Activated effector memory CD4-positive, alpha-beta T cell treated with Interleukin-2 at 50 U/mL for 16 hours (primary cell): ENCODE measurements at places on chromosomes 6 and 20.

DNA sequence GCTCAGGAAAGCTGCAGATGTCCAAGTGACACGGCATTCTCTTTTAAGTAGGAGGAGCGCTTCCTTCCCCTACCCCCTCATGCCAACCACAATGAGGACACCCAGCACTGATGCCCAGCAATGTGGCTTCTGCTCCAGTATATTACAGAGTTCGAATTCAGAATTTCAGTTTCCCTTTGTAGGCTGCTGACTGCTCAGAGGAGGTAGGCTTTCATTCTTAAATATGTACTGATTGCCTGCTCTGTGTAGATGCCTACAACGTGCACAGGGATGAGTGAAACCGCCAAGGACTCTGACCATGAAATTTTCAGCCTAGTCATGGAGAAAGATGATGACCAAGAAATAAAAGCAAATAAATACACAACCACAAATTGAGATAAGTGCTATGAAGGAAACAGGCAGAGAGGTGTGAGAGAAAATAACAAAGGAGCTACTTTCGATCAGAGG lies 50.9 kb upstream of the TNFAIP3 start:
- DNase-seq: no peak

- no peak for DNase-seq
Measured at GRCh38 chr20:1362484-1362883, 30.4 kb downstream of the FKBP1A start.

DNA sequence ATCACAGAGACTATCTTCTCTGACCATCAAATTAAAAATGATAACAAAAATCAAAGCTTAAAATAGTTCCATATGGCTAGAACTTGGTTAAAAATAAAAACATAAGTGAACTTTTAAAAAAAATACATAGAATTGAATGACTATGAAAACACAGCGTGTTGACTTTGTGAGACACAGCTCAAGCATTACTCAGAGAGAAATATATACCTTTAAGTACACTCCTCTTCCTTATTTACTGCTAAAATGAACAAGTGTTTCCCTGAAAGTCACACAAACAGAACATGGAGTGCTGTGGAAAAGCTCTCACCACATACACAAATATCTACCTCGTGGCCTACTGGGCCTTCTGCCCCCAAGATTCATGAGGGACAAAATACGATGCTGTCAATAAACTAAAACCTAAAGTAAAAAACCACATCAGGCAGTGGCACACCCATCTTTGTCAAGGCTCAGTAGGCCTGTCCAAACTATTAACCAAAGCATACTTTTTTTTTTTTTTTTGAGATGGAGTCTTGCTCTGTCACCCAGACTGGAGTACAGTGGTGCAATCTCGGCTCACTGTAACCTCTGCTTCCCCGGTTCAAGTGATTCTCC lies 7.5 kb downstream of the FAXC start:
- DNase-seq: no peak

DNA sequence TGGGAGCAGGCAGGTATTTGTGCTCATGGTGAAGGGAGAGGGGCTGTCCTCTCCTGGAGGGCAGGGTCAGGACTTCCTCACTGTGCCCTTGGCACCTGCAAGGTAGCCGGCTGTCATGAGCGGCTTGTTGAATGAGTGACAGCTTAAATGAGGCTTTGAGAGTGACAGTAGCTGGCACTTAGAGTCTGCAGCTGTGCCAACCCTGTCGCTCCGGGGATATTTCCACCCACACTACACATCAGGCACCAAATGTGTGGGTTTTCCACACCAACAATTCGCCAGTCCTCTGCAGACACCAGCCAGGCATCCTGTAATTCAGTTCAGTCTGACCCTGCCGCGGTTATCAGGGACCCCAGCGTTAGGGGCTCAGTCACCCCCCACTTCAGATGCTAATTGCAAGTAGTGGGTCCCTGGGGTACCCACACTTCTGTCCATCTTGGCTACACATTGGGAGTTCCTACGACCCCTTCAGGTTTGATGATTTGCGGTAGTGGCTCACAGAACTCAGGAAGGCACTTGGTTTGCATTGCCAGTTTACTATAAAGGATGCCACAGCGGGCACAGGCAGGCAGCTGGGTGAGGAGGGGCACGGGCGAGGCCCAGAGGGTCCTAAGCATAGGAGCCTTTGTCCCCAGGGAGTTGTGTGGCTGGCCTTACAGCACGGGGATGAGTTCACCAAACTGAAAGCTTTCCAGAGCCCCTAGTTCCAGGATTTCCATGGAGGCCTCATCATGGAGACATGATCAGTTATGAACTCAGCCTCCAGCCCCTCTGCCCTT lies 9.1 kb downstream of the MTG2 start:
- DNase-seq: no peak

- no peak for DNase-seq
Measured at GRCh38 chr6:75024828-75025227, 181.0 kb downstream of the COL12A1 start.

DNA sequence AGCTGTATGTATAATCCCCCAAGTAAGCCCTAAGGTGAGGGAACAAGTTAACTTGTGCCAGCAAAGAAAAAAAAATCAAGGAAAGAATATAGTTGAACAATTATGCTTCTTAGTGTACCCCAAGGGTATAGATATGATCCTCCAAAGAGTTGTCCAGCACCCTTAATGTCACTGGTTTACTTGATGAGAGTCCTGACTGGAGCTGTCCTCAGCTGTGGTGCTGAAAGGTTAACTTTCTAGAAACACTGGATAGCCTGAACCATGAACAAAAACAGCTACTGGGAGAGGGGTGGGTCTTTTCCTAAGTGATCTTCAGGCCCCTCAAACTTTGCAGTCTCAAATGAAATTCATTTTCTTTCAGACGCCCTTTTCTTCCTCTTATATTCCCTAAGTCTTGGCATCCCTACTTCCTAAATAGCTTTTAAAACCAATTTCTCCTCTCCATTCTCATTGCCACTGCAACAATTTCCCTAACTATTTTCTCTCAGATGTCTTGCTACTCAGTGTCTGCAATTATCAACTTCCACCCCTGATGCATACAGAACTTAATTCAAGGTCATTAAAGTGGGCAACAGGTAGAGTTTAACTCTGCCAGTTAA lies 83.5 kb upstream of the PROKR2 start:
- no peak for DNase-seq

DNA sequence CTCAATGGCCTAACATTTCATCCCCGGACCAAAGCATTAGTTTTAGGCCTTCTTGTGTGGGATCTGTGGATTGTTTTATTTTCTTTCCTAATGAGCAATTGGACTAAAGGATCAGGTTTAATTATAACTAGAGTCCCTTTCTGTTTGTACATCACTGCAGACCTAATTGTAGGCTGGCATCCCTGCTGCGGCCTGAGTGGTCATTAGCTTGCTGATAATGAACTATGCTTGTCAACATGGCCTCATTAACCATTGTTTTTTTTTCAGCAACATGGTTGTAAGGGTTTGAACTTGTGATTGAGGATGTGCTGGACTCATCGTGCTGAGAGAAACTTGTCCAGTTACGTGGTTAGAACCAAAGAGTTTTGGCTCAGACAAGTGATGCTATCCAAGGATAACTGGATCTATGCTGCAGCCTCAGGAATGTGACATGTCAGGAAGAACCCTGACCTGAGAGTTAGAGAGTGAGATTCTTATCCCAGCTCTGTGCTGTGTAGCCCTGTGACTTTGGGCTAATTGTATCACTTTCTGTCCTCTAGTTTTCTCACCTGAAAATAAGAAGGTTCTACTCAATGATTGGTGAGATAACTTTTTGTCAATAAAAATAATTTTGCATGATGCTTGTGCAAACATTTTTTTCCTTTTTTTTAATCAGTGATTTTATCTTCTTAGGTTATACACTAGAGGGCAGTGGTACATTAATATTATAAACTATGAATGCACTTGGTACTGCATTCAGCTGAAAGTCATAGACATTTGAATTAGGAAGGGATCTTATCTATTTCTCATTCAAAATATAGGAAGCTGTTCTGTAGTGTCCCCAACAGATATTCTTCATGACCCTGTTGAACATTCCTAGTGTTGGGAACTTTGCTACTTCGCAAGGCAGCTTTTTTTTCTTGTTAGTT lies 140.9 kb downstream of the RNF144B start:
- no peak for DNase-seq

DNA sequence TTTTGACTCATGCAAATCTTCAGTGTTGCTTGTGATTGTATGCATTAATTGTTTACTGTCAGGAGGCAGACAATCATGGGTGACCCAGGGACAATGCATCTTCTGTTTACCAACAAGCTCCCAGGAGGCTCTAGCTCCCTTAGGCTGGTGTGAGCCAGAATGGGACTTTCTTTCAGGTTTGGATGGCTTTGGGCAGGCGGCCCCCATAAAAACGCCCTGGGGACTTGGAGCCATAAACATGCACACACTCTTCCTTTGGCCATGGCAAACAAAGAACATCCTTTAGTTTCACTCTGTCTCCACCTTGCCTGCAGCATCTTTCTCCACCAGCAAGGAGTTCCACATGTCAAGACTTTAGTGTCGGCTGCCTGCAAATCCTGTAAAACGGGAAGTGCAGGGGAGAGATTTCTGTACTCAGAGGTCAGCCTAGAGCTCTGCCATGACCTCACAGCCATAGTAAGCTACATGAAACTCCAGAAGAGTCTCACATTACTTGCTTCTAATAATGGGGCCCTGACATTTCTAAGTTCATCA lies 127.6 kb downstream of the MAP3K7 start:
- no peak for DNase-seq

- DNase-seq: no peak
Measured at GRCh38 chr6:155311086-155311485, 3.2 kb downstream of the TFB1M start.

GRCh38 chr6:133644892-133645619 lies 243.9 kb upstream of the TCF21 start:
- no peak for DNase-seq

GRCh38 chr20:17497821-17498580 lies 33.2 kb downstream of the BFSP1 start:
- no peak for DNase-seq

- DNase-seq: no peak
Measured at GRCh38 chr6:77326029-77326428, 137.3 kb downstream of the HTR1B start.

DNA sequence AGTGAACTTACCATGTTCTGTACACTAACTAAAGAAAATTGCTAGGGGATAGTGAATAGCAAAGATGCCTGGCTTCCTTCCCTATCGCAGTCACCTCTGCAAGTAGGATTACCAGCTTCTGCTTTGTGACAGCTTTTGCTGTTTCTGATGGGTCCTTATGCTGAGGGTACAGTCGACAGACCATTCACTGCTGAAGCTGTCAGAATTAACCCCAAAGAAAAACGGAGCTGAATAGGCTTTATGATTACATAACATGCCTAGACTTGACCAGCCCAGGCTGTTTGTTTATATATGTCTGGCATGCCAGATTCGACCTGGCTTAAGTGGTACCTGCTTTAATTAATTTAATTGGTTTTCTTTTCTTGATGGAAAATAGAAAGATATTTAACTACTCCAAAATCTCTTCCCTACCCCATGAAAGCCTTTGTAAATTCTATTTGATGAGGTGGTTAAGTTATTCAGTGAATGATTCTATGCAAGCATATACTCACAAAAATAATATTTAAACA lies 21.7 kb upstream of the PRELID3B start:
- DNase-seq: no peak

- DNase-seq: no peak
Measured at GRCh38 chr20:54184904-54185626, 11.3 kb upstream of the CYP24A1 start.

DNA sequence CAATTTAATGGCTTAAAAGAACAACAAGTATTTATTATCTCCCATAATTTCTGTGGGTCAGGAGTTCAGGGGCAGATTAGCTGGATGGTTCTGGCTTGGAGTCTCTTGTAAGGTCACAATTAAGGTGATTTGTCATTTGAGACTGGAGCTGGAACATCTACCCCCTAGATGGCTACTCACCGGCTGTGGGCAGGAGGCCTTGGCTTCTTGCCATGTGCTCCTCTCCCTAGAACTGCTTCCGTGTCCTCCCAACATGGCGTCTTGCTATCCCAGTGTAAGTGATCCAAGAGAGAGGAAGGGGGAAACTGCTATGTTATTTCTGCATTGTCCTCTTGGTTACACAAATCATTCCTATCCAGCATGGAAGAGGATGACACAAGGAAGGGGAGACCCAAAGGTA lies 210.2 kb upstream of the ECI2 start:
- no peak for DNase-seq

DNA sequence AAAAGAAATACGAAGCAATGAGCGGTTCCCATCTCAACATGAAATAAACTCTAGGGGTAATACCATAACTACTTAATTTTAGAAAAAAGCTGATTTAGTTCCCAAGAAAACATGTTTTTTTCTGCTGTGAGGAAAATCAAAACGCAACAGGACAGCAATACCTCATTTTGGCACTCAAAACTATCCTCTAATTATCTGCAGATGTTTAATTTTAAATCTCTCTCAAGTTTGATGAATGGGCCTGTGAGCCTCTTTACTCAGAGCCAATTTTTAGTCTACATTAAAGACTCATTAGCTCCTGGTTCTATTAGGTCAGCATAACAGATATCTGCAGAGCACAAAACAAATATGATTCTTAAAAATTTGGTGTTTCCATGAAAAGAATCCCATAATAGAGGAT lies 28.1 kb downstream of the RNF24 start:
- DNase-seq: no peak

GRCh38 chr6:3159805-3160781 lies 2.7 kb upstream of the TUBB2A start:
- DNase-seq: peak; percentile 60

DNA sequence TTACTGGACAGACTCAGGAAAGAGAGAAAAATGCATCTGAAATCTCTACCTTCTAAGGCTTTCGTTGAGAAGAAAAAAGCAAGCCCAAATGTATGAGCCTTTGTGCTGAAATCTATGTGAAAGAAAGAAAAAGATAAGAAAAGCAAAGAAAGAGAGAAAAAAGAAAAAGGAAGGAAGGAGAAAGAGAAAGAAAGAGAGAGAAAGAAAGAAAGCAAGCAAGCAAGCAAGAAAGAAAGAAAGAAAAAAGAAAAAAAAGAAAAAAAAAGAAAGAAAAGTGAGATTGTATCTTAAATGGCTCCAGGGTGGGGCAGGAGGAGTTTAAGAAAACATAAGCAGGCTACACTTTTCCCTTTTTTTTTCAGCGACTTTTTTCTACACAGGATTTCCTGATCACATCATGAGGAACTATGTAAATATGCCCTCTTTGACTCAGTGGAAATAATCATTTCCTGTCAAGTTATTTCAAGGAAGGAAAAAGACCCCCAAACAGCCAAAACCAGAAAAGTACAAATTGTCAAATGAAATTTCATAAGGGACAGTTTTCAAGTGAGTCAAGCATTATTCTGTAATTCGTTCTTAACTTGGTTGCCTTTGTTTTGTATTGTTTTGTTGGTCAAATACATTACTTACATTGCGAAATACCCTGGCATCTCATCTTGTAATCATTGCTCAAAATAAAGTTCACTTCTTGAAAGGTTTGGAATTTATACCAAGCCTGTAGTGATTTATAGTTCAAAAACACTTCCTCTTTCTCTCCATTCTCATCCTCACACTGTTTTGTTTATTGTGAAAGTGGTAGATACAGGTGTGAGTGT lies 79.5 kb upstream of the RNF217 start:
- no peak for DNase-seq

DNA sequence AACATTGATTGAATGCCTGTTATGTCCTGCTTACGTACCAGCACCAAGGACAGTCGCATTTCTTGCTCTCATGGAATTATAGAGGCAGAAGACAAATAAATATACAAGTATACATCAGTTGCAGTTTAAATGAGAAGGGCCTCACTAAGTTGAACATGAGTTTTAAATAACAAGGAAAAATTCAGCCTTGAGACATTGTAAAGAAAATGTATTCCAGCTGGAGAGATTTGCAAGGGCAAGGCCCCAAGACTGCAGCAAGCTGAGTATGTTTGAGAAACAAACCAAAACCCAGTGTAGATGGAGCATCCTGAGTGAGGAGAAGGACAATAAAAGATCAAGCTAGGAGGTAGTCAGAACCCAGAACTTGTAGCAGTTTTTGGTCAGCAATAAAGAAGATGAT lies 123.2 kb upstream of the BMP5 start:
- DNase-seq: no peak
